Heart left ventricle (tissue), 16 donors: ENCODE measurements at places on chromosomes 3 and 15.

- DNase-seq = no peak
Observed at GRCh38 chr15:100156201-100156600, 185.6 kb downstream of the ADAMTS17 start.

- DNase-seq = no peak
Observed at GRCh38 chr15:101351736-101352135, 56.7 kb upstream of the SNRPA1 start.

DNA sequence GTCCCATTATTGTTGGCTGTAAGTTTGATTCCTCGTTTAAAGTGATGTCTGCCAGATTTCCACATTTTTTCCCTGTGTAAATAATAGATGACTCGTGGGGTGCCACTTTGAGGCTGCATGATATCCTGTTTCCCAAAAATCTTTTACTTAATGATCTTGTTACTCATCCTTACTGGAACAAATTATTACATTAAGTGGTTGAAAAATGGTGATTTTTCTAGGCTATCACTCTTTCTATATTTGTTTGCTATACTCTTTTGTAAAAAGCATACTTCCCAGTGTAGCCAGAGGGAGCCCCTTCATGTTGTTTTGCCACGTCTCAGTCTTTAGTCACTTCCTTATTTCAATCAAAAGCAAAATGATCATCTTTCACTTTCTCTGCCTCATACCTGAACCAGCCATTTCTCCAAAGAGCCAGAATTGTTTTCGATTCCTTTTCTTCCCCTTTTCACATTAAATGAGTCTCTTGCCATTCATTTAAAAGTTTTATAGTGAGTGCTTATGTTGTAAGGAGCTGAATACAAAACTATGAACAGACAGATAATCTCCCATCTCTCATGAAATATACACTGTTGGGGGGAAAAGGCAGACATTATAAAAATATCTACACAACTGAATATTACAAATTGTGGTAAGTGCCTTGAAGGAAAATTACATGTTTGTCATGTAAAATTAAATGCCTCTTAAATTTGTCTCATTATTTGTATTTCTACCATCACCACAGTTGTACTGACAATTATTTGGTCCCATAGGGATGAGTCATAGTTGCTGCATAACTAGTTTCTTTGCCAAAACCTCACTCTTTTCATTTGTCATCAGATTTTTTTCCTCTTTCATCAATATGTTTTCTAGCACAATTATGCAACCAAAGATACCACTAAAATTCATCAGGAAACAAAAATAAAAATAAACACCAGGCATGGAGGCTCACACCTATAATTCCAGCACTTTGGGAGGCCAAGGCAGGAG lies 41.5 kb downstream of the ADGRG7 start:
- no peak for DNase-seq

DNA sequence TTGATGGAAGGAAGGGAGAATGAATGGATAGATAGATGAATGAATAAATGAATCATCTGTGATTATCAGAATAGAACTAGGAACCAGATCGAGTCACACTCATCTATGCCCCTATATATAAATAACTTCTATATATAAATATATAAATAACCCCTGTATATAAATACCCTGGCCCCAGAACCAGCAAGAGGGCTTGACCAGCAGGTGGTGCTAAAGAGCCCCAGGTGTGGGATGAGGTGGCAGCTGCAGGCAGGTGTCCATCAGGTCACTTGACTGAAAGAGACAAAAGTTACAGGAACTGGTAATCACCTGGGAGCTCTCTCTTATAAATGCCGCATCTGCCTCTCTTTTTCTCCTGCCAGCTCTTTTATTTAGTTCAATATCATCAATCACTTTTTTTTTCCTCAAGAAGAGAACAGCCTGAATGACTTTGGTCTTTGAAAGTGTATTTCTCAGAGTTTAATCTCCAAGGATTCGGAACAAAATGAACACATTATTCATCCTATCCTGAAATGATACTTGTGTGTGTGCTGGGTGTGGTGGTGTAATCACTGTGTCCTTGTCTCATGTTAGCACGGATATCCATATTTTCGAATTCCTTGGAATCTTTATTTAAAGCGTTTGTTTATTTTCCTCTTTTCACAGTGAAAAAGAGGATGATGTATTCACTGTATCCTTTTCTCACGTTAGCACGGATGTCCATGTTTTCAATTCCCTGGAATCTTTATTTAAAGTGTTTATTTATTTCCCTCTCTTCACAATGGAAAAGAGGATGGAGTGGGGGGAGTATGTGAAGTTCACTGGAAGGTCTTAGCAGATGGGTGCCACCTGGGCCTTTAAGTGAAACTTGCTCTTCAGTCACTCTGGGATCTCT lies 35.4 kb upstream of the ATG7 start:
- DNase-seq = peak; percentile 37

- peak; percentile 27 for DNase-seq
Observed at GRCh38 chr15:57146506-57147201, 228.2 kb downstream of the TCF12 start.

DNA sequence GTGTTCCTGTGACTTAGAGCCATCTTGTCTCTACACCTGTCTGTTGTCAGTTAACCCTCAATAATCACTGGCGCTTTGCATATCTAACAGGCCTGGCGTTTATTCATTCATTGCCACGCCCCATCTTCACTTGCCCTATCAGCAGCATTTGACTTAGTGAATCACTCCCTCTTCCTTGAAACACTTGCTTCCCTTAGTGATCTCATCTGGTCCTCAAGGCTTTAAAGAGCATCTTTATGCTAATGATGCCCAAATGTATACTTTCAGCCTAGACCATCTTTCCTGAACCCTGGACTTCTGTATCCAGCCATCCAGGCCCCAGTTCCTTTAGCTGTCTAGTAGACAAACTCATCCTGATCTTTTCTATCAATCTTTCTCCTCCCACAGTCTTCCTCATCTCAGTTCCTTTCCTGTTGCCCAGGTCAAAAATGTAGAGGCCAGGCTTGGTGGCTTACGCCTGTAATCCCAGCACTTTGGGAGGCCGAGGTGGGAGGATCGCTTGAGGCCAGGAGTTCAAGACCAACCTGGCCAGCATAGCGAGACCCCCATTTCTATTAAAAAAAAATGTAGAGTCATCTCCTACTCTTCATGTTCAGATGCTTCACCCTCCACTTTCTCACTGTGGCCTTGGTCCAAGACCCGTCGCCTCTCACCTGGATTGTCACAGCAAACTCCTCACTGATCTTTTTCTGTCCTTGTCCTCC lies 1.4 kb upstream of the IGDCC4 start:
- no peak for DNase-seq

DNA sequence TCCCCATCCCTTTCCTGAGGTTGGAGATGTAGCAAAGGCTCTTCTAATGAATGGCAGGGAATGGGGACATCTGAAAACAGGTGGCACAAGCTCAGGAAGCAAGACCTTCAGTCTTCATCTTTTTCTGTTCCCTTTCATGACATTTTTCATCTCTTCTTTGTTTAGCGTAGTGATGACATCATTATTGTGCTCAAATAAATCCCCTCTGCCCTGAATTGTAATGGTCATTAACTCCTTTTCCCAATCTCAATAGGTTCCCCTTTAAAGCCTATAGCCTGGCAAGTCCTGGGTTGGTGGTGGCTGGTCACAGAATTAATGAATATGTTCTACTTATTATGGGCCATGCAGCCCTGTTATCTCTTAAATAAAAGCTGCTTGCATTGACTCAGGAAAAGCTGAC lies 21.4 kb downstream of the TF start:
- no peak for DNase-seq

- peak; percentile 57 for DNase-seq
Observed at GRCh38 chr3:121648219-121648958, 12.3 kb downstream of the HCLS1 start.

GRCh38 chr15:34361278-34361677 lies 5.7 kb downstream of the LPCAT4 start:
- no peak for DNase-seq

GRCh38 chr3:143885780-143886427 lies 37.6 kb upstream of the SLC9A9 start:
- DNase-seq = no peak

DNA sequence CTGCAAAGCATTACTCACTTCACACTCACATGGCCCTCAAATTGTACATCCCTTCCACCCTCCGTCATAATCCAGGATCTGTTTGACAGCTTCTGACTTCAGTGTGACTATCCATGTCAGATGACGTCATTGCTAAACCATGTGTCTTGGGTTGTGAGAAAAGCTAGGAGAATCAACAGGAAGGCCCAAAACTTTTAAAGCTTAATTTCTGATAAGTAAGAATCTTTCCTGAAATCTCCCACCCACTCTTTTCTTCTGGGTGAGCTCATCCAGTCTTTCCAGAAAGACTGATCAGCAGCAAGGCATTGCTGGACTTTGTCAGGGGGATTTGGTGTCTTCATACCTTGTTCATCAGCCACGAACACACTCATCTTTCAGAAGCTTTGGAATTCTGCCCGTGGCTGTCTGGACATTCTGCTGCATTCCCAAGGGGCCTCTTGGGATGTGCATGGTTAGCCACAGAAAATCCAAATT lies 11.5 kb upstream of the LMCD1 start:
- no peak for DNase-seq

DNA sequence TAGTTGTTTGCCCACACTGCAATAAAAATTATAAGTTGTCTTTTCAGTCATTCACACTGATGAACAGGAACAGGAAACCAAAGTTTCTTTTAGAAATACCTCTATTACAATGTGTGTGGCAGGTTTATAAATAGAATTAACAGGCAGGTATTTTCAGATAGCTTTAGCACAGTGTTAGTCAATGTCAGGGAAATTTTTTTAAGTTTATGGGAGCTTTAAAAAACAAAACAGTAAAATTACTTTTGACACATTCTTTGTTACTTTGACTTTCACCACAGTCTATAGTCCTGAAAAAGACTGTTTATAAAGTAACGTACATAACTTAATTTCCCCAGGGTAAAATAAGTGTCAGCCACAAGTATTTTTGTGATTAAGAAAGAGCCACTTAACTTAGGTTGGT lies 38.1 kb downstream of the SERPINI1 start:
- no peak for DNase-seq

- DNase-seq = no peak
Observed at GRCh38 chr3:64357481-64357880, 132.2 kb upstream of the PRICKLE2 start.

DNA sequence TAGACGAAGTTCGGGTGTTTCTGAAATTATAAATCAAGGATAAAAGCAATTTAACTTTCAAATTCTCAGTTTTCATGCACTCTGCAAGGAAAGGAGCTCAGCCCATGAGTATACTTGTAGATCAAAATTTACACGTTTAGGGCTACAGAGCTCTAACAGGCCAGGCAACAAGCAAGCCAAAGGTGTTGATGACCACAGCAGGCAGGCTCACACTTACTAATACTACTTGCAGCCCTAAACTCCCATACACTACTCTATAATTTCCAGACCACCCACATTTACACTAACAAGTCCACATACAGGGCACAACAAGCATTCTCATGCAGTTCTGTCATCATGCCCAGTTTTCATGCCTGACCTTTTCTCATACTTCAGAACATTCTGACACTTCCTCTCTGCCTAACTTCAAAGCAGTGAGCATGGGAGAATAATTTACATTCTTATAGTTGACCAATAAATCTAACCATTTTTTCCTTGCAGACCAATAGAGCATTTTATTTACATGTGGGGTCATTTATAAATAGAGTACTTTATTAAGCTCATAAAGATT lies 124.7 kb upstream of the FRMD4B start:
- no peak for DNase-seq

DNA sequence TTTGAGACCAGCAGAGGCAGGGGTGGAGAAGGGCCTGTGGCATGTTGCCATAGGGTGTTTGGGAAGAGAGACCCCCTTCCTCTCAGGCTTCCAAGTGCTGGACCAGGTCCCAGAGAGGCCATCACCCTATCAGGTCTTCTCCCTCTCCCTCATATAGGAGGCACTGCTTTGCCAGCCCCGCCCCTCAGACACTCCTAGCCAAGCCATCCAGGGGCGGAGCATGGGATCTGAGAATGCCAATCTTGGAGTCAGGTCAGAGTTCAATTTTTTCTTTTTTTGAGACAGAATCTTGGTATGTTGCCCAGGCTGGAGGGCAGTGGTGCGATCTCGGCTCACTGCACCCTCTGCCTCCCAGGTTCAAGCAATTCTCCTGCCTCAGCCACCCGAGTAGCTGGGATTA lies 32.7 kb downstream of the CRABP1 start:
- no peak for DNase-seq

DNA sequence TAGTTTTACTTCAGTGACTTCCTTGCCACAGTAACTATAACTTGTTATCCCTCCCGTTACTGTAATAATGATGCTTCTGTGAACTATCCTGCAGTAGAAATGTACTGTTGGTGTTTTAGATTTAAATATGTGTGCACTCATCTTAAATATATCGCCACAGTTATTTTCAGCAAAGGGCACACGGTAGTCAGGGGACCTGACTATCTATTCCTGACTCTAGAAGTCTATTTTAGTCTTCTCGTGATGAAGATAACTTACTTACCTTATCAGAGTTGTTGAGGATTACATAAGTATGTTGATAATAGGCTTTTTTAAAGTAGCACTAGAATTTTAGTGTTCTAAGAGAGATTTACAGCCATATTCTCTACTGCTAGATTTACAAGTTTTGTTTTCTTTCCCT lies 65.3 kb downstream of the ECT2 start:
- no peak for DNase-seq

- DNase-seq = no peak
Observed at GRCh38 chr15:85415783-85416182, 35.4 kb downstream of the AKAP13 start.

DNA sequence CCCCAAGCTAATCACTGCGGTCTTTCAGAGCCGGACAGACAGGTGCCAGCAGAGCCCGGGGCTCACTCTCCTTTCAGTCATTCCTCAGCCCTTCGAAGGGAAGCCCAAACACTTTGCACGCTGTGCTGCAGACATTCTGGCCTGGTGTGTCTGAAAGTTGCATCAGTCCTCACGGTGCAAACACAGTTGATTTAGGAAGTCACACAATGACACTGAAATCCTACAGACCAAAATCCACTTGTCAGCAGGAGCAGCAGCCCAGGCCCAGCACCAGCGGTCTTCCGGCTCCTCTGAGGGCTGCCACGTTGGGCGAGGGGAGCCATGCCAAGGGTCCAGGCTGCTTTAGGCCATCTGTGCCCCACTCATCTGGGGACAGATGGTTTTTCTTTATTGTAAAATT lies 61.6 kb downstream of the RGMA start:
- no peak for DNase-seq

DNA sequence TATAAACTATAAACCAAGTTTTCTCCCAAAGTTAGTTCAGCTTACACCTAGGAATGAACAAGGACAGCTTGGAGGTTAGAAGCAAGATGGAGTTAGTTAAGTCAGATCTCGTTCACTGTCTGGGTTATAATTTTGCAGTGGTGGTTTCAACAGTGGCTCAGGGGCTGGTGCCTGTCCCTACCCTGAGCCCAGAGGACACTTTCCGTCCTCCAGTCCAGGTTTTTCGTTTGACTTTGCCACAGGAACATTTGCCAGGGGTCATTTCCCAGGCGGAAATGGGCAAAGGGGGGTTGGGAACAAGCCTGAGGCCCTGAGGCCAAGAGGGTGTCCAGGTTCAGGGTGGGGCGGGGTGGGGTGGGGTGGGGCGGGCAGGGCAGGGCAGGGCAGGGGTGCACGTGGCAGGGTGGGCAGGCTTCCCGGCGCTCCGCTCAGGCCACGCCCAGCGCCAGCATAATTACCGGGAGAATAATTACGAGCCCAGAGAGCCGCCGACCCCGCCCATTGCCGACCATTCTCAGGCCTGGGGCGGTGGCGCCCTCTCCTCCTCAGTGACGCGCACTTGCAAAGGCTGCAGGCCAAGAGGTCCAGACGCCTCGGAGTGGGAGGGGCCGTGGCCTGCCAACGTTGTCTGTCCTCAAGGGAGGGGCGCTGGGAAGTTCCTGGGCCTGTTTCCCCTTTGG lies 70.4 kb downstream of the KLF13 start:
- peak; percentile 93 for DNase-seq

GRCh38 chr3:167855306-167855705 lies 119.8 kb downstream of the SERPINI1 start:
- DNase-seq = no peak

GRCh38 chr15:26711445-26711844 lies 61.4 kb downstream of the GABRB3 start:
- no peak for DNase-seq
